ENCODE measurements at places on chromosomes 7 and 10.

DNA sequence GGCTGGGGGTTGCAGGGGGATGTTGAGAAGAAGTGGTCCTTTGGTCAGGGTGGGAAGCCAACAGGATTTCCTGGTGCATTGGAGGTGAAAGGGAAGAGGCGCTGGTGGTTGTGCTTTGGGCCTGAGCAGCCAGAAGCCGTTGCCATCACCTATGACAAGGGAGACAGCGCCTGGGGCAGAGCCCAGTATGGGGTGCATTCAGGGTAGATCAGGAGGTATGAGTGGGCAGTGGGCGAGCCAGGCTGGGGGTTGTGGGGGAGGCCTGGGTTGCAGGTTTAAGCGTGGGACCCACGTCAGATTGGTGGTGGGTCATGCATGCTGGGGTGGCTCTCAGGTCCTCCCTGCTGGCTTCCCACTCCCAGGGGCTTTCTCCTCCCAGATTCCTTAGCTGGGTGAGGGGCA is 6.3 kb upstream of the PILRB start:
- no peak for DNase-seq

DNA sequence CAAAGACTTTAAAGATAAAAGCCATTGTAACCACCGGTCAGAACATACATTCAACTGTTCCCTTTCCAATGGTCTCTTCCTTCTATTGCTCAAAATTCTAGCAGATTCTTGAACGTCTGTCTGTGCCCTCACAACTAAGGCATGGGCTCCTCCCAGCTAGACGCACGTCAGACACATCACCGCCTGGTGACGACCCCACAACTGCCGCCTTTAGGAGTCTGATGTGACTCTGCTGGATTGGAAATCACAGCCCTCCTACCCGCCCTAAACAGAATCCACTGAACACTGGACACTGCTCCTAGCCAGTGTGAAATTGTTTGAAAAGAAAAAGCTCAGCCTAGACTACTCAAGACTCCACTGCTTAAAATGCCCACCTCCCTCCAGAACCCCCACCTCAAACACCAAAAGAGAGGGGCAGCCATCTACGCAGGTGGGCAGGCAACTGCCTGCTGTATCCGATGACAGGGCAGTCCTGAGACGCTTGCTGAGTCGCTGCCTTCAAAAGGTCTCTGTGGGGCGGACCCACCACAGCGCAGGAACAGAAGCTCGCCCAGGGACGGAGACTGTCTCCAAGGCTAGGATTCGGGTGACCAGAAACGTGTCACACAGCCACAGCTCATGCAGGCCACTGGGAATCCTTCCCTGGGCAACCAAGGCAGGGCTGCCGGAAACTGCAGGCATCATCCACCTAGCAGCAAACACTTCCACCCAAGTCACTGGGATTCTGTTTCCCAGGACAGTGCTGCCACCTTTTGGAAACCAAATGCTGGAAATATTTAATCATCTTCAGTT is 34.7 kb downstream of the GSDME start:
- DNase-seq, result no peak

DNA sequence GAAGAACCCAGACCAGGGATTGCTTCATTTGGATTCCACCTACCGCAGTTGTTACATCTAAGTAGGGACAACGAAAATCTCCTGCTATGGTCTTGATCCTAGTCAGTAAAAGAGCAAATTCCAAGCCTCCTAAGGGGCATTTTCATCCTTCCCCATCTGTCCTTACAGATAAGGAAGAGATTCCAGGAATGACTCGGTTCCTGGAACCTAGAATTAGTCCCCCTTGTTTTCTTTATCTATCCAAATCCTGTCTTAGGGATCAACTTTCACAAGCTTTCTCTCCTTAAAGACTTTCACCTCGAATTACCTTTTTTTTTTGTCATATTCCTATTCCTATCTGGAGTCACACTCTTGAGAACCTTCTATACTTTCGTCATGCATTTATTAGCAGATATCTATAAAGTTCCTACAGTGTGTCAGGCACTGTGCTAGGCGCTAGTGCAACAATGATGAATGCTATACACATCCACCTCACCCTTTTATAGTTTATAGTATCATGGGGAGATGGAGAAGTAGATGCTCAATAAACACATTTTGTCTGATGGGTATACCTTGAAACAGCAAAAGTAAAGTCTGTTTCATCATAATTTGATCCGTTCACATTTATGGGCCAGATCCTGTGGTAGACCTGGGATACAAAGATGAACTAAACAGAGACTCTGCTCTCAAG is 39.2 kb downstream of the LAMB4 start:
- no peak for DNase-seq

GRCh38 chr7:11604505-11604904 is 227.5 kb downstream of the THSD7A start:
- DNase-seq, result no peak

- DNase-seq, result no peak
These were observed 390.3 kb upstream of the MBL2 start for GRCh38 chr10:53162856-53163255.

GRCh38 chr7:50594136-50594535 is 28.9 kb upstream of the DDC start:
- no peak for DNase-seq

GRCh38 chr10:131803860-131804425 is 96.9 kb upstream of the PPP2R2D start:
- no peak for DNase-seq

DNA sequence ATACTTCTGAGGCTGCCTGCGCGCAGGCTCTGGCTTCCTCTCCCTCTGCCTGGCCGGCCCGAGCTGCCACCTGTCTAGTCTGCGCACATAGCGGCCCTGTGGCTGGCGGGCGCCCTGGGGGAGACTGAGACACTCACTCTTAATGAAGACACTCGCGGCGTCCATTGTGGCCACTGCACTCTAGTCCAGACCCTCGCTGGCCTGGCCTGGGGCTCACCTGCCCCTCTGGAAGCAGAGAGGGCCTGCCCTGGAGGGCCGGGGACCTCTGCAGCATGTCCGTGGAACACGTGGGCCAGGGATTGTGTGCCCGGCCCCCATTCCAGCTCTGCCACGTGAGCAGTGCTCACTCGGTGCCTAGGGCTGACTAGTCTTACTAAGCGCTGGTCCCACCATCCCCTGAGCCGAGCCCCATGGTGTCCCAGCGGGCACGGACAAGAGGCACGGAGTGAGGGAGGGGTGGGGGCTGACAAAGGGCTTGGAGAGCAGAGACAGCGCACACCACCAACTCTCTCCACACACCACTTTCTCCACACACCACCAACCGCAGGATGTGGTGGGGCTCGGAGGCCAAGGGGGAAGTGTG is 149.3 kb downstream of the ELFN1 start:
- no peak for DNase-seq

- no peak for DNase-seq
These were observed 100.4 kb upstream of the RET start for GRCh38 chr10:42976351-42977031.

GRCh38 chr7:22563032-22563501 is 63.1 kb upstream of the STEAP1B start:
- no peak for DNase-seq

DNA sequence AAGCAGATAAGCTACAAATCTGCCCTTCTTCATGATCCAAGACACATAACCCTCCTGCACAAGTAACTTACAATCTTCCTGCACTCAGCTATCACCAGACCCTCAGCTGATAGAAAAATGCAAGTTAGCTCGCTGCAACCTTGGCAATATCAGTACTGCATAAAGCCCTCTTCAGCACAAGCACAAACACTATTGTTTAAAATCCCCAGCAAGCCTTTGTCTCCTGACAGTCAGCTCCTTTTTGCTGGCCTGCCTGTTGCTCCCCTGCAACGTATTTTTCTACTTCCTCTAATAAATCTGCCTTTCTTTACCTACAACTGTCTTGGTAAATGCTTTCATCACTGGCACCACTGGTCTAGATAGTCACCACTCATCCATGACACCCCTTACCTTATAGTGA is 59.8 kb downstream of the BAMBI start:
- DNase-seq, result no peak

GRCh38 chr10:132714986-132715775 is 70.8 kb downstream of the NKX6-2 start:
- no peak for DNase-seq

- no peak for DNase-seq
These were observed 143.5 kb upstream of the ASAH2 start for GRCh38 chr10:50394832-50395231.

GRCh38 chr10:14583252-14583651 is 191.4 kb downstream of the FAM107B start:
- DNase-seq, result peak; percentile 59

- no peak for DNase-seq
These were observed 215.6 kb downstream of the DNAJB6 start for GRCh38 chr7:157552295-157552993.

GRCh38 chr7:96534221-96534620 is 175.4 kb downstream of the SEM1 start:
- no peak for DNase-seq

GRCh38 chr10:28211759-28212158 is 91.1 kb downstream of the MPP7 start:
- DNase-seq, result no peak

- no peak for DNase-seq
These were observed 2.5 kb upstream of the ITIH2 start for GRCh38 chr10:7700577-7701125.

GRCh38 chr10:128938558-128938957 is 528.5 kb upstream of the MGMT start:
- no peak for DNase-seq

- DNase-seq, result no peak
These were observed 65.1 kb upstream of the MPP7 start for GRCh38 chr10:28367929-28368484.

GRCh38 chr10:90751107-90751997 is 106.5 kb downstream of the HTR7 start:
- no peak for DNase-seq

GRCh38 chr7:13849163-13849892 is 140.1 kb downstream of the ETV1 start:
- DNase-seq, result no peak

DNA sequence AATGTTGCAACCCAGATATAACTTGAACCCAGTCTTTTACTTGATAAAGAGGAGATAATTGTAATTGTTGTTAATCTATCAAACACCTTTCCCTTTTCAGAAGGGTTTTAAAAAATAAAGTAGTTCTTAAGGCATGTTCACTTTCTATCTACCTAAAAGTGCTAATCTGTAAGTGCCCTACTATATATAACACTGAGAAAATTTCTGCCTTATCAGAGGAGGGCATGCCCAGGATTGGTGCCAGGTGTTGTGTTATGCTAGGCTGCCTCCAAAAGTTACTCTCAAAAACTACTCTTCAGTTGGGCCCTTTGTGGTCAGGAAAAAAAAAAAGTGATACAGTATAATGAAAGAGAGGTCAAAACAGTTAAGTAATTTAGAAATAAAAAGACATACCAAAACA is 36.3 kb downstream of the SMNDC1 start:
- DNase-seq, result no peak

- DNase-seq, result no peak
These were observed 105.5 kb upstream of the AKR1E2 start for GRCh38 chr10:4720463-4720862.

GRCh38 chr7:130899071-130899560 is 165.1 kb upstream of the KLF14 start:
- DNase-seq, result no peak

DNA sequence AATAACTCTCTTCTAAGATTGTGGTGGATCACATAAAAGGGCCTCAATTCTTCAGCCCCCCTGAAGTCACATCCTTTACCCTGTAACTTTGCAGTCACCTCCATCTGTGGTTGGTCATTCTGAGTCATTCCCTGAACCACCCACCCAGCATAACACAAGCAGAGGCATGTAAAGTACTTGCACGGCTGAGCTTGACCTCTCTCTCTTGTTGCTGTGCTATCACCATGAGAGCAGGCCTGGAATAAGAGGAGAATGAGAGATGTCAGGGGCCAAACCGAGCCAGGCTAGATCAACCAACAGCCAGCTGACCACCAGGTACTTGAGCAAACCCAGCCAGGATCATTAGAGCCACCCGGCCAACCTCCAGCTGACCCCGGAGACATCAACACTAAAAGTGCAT is 13.5 kb upstream of the STK17A start:
- no peak for DNase-seq

DNA sequence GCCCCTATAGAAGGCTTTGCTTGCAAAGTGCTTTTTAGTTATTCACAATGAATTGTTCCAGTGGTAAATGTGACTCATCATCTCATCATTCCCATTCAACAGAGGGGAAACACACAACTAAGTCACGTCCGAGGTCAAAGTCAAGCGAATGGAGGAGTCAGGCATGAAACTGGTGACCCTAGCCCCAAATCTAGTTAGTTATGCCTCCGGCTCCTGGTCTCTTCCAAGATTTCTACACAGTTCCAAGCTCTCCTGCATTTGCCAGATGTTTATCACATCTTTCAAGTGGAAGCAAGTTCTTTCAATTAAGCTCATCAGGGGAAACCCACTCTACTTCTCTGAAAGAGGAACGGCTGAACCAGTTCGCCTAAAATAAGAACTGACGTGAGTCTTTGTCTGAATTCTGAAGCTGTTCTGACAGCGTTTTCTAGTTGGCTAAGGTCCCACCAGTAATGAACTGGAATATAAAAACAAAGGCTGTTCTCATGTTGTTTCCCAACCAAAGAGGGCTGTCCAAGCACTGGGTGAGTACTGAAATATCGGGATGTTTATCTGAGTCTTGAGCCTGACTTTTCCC is 140.9 kb upstream of the NRBF2 start:
- no peak for DNase-seq

DNA sequence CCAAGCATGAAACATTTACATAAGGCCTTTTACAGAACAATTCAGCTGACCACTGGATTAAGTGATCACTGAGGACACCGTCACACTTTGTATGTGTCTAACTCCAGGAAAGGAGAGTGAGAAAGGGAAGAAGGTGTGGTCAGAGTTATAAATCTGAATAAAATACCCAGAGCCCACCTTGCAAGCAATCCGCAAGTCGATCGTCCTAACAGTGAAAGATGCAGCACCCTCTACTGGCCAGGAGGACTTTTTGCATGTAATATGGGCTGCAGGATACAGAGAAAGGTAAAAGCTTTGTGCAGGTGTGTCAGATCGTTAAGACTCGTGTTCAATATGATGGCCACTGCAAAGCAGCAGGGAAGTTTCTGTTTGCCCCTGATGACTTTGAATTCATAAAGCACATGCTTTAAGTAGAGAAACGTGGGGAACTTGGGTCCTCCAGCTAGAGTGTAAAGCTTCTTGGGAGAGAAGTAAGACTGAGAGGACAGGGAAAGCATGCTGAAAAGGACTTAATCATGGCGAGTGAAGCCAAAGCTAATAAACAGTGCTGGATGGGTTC is 68.5 kb upstream of the BMPER start:
- DNase-seq, result no peak

DNA sequence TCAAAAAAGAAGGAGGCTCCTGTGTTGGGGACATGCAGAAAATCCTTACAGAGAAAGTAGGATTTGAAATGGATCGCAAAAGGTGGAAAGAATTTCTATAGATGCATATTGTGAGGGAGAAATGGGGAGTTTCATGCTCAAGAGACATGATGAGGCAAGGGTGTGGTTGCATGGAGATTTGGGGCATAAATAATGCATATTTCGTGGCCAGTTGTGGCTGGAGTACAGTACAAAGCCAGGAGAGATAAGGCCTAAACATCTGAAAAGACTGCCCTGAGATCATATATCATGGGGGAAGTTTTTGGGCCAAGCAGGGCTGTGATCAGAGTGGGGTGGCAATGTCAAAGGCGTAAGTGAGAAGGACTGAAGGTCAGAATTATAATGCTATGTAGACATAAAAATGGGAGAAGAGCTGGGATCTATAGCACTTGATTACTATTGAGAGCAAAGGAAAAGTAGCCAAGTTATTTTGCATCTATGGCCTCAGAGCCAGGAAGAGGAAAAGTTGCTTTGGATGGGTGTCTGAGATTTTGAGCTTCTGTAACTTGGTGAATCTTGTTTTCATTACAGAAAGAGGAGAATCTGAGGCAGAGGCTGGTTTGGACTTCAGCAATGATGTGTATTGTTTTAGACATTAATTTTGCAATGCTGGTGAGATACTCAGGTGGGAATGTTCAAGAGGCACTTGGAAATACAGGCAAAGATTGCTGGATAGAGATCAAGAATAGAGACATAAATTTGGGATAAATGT is 166.6 kb downstream of the INHBA start:
- no peak for DNase-seq
